NCI-H1092 treated with DMSO at 0.1 percent for 48 hours (cell line): ENCODE measurements at places on chromosomes 2 and 18.

GRCh38 chr18:46374850-46375249 is 270.7 kb downstream of the HAUS1 start:
- peak; percentile 10 for DNase-seq

DNA sequence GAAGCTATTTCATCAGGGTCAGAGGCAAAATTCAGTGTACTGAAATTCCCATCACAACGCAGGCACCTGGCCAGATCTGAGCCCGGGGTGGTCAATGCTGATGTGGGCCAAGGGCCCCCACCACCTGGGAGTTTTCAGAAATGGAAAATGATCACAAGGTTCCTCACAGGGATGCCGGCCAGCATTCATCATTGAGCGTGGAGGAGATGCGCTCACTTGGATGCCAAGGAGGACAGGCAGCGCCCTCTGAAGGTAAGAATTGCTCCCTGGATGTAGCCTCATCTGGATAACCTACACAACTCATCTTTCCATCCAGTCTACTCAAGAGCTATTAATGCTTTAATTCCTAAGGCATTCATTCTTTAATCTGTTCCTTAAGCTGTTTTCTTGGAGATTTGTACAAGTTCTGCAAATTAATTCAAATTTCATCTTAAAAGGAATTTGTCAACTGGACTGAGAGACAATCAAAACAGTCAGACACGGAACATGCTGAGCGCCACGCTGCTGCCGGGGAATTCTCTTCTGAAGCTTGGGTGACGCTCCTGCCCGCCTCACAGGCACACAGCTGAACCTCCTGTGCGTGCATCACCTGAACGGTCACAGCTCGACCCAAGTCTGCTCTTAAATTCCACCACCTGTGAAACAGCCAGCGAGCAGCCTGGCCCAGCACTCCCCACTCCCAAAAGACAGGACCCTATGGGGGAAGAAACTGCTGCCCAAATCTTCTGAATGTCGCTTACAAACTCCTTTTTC is 206.7 kb downstream of the HDAC4 start:
- DNase-seq: no peak

DNA sequence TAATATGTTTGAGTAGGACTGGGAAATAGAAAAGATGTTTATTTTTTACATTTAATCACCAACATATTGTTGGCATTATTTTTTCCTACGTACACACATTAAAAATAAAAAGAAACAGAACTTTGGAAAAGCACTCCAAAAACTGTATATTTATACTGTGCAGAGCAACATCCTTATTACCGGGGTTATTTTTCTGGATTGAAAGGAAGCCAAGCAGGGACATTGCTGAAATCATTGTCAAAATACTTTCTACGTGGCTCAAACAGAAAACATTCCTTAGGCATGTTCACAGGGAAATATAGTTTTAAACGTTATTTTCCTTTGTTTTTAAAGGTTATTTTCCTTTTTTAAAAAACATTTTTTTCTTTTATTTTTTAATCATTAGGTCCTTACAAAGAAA is 315.0 kb upstream of the SMIM21 start:
- no peak for DNase-seq

- no peak for DNase-seq
These were observed 93.0 kb upstream of the SH3BP4 start for GRCh38 chr2:234858790-234859329.

DNA sequence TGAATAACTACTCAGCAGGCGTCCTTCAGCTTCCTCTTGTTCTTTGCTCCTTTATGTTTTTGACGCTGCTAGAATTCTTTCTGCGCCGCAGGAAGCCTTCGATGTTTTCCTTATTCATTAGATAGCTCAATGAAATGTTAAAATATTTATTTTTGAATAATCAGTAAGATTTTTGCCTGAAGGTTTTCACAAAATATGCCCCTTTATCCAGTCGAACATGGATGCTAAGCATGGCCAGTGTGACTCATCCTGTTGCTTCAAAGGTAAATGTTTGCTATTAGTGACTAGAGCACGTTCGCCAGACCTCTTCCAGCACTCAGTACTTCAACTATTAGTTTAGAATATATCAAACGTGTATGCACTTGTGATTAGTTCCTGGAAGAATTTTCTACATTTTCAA is 7.6 kb upstream of the MEIS1 start:
- DNase-seq: no peak

DNA sequence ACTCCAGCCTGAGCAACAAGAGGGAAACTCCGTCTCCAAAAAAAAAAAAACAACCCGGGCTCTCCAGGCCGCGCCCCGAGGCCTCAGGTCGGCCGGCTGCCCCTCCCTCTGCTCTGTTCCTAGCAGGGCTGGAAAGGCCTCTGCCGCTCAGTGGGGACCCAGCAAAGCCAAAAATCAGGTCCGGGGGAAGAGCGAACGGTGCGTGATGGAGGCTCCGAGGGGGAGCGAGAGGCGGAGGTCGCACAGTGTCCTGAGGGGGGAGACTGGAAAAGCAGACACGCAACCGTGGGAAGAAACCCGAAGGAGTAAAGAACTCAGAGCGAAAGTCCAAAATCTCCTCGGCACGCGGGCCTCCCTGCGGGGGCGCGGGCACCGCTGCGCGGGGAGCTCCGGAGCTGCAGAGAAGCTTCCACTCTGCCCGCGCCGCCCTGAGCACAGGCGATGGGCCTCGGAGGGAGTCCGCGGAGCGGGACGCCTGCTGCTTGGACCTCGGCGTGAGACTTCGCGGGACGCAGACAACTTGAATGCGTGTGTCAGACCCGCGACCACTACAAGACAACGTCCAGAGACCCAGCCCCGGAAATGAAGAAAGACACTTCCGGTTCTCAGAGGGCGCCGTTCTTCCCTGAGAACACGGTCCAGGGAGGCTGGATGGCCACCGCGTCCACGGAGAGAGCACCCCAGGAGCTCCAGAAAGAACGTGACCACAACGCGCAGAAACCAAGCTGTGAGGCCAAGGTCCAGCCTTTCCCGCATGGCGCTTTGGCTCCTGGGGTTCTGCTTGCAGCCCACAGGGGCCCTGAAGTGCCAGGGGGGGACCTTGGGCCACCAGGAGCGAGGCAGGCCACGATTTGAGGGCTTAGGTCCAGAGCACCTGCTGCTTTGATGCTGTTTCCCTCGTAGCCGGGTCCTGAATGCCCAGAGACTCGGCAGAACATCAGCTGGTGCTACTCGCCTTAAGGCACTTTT is 219.8 kb downstream of the DPP10 start:
- DNase-seq: peak; percentile 26

DNA sequence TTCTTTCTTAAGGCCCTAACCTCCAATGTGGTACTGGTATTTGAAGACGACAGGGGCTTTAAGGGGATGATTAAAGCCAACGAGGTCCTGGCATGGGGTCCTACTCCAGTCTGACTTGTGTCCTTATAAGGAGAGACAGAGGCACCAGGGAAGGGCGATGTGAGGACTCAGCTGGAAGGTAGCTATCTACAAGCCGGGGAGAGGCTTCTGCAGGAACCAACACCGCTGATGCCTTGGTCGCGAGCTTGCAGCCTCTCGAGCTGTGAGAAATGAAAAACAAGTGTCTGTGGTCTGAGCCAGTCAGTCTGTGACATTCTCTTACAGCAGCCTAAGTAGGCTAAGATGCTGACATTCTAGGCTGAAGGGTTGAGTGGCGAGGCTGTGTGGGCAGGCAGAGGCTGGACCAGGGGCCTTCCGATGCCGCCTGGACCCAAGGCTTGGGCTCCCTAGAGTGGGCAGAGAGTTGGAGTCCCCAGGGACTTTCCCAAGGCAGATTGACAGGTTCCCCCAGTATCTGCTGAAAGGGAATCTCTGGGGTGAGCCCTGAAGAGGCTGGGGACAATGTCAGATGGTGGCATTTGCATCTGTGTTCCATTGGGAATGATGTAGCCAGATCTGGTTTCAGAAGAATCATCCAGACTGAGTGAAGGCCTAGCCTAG is 322.9 kb upstream of the HS6ST1 start:
- DNase-seq: no peak

- no peak for DNase-seq
These were observed 89.6 kb upstream of the PKDCC start for GRCh38 chr2:41958251-41958650.

DNA sequence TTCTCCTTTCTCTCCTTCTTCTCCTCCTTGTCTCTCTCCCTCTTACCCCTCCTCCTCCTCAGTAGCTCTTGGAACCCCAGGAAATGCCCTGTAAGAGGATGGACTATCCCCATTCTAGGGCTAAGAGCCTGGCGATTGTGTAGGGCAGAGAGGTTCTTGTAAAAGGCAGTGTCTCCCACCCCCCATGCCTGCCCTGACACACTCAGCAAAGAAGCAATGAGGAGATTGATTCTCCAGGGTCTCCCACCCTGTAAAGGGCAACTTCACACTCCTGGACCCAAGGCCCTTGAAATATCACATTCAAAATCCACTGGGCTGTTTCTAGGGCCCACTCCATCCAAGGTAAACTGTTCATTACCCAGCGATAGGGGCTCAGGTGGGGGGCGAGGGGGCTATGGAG is 144.1 kb downstream of the INSIG2 start:
- DNase-seq: no peak

DNA sequence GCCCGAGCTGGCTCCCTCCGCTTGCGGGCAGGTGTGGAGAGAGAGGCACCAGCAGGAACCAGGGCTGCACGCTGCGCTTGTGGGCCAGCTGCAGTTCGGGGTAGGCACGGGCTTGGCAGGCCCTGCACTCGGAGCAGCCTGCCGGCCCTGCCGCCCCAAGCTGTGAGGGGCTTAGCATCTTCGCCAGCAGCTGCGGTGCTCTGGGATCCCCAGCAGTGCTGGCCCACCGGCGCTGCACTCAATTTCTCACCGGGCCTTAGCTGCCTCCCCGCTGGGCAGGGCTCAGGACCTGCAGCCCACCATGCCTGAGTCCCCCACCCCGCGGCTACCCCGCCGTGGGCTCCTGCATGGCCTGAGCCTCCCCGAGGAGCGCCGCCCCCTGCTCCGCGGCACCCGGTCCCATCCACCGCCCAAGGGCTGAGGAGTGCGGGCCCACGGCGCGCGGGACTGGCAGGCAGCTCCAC is 434.4 kb upstream of the RGPD4 start:
- no peak for DNase-seq

DNA sequence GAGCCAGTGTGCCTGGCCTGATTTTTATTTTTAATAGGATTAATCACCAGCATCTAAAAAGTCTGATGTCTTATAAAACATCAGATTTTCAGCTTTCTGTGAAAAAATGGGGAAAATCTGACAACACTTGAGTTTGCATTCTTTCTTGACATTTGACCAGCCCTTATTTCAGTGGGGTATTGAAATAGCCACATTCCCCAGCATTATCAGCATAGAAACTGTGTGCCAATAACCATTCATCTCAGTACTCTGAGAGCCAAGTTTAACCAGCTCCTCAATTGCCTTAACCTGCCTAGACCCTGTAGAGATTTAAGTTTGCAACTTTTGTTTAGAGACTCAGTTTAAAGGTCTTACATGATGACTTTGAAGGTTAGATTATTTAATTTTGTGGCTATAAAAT is 155.0 kb downstream of the CERS6 start:
- no peak for DNase-seq

DNA sequence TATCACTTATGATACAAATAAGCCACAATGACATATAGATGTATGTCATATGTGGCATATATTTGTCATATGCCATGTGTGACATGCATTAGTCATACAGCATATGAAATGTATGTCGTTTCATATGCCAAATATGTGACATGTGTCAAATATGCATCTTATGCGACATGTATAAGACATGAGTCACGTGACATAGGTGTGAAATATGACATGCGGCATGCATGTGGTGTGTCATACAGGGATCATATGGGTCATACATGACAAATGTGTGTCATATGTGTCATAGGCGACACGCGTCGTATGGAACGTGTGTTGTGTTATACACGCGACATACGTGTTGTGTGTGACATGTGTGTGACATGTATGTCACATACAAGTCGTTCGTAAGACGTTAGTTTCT is 2154.0 kb upstream of the PIK3C3 start:
- no peak for DNase-seq

- DNase-seq: no peak
These were observed 48.3 kb upstream of the PLA2R1 start for GRCh38 chr2:160110674-160111239.

- no peak for DNase-seq
These were observed 75.9 kb downstream of the TMEM18 start for GRCh38 chr2:601387-601698.

DNA sequence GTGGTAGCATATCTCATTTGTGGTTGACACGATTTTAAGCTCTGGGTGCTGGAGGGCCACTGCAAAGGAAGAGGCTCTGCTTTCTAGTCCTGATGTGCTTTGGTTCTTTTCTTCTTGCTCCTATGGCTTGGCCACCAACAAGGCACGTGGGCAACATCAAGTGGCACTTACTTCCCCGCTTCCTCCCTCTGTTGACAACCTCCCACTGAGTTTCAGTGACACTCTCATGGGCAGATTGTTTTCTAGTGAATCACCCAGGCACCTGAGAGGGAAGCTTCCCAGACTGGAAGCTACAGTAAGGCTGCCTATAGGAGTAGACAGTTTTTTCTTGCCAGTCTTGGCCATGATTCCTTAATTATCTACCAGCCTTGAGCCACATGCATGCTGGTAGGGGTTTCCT is 89.0 kb downstream of the NBAS start:
- no peak for DNase-seq

DNA sequence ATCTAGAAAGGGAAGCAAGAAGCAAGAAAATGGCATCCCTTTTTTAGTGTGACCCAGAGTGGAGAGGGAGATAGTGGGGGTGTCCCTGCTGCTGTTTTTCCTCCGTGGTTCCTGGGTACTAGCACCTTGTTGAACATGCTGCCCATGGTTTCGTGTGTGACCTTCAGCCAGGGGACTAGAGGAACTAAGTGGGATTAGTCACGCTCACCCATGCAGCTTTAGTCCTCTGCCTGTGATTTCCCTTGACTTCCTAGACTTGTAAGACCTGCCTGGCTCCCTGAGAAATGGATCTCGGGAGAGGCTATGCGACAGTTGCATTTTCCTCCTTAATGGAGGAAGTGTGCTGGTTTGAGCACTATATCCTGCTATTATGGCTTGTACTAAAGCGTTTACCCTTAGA is 471.4 kb downstream of the DCDC2C start:
- no peak for DNase-seq

- DNase-seq: no peak
These were observed 415.0 kb downstream of the CPS1 start for GRCh38 chr2:210971431-210971830.

- no peak for DNase-seq
These were observed 208.1 kb downstream of the MEMO1 start for GRCh38 chr2:31802711-31803110.

GRCh38 chr18:8978394-8978793 is 124.1 kb upstream of the NDUFV2 start:
- DNase-seq: no peak

- peak; percentile 27 for DNase-seq
These were observed 51.4 kb downstream of the KIF5C start for GRCh38 chr2:148926291-148926961.

DNA sequence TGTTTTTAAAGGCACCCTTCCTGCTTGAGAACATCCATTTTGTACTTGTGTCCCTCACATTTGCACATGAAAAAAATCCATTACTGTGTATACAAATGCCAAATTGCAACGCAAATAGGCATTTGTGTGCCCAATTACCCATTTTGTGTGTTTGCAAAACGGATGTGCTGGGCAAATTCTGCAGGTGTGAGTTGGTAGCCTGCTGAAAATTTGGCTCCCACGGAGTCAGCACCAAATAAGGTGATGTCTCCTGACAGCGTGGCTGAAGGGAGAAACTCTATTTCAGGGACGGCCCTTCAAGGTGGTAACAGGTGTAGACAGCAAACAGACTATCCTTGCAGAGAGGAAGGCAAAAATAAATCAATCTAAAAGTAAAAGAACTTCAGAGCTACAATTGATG is 661.1 kb downstream of the BCL11A start:
- peak; percentile 64 for DNase-seq

GRCh38 chr2:75954761-75955160 is 244.0 kb upstream of the GCFC2 start:
- no peak for DNase-seq
